ENCODE measurements at places on chromosomes 3 and 15.

GRCh38 chr3:123652342-123652984, 67.6 kb upstream of the HACD2 start:
- no peak for DNase-seq

GRCh38 chr3:114242947-114243346, 5.6 kb upstream of the ZNF80 start:
- DNase-seq = peak; percentile 38

GRCh38 chr3:89698208-89698830, 590.9 kb downstream of the EPHA3 start:
- DNase-seq = no peak

- no peak for DNase-seq
Observed at GRCh38 chr3:16311960-16312451, 47.0 kb downstream of the OXNAD1 start.

- no peak for DNase-seq
Observed at GRCh38 chr3:20353286-20353685, 167.3 kb upstream of the SGO1 start.

GRCh38 chr3:21893242-21893641, 142.2 kb upstream of the ZNF385D start:
- DNase-seq = no peak

DNA sequence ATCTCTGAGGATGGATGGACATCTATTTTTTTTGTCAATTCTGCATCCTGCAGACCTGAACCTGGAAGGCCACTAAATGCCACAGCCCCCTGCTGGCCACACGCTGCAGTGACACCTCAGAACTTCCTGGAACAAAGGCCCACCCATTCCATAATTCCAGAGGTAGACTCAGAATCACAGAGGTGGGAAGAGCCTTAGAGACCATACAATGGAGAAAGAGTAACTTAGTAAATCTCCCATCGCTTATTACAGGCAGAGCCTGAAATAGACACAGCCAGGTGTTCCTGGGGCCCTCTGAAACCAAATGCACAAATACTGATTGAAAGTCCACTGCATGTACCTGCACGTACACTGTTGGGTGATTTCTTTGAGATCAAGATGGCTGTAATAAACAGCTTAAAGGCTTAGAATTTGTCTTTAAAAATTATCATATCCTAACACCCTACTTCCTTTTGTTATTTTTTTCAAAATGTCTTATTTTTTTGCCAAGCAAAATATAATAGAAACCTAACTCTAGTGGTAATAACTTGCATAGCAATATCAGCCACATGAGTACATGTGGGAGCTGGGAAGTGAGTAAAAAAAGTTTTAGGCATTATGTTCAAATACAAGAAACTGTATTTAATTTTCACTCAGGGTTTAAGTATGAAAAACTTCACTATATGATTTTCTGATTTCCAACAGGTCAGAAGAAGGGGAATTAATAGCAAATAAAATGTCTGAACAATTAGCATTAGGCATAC, 62.7 kb downstream of the EOMES start:
- DNase-seq = no peak

- no peak for DNase-seq
Observed at GRCh38 chr3:102059145-102059943, 210.0 kb downstream of the NFKBIZ start.

GRCh38 chr3:122410639-122411038, 5.2 kb downstream of the WDR5B start:
- DNase-seq = no peak

DNA sequence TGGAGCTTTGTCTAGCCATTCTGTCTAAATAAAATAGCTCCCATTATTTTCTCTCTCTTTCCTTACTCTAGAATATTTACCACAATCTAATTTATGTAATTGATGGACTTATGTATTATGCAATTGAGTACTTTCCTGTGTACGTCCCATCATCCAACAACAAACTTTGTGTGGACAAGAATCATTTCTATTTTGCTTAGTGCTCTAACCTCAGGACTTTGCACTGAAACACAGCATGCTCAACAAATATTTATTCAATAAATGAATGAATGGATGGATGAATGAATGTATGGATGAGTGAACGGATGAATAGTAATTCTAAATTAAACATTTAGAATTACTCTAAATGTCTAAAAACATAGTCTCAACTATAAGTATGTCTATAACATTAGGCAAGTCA, 115.2 kb upstream of the RORA start:
- no peak for DNase-seq

DNA sequence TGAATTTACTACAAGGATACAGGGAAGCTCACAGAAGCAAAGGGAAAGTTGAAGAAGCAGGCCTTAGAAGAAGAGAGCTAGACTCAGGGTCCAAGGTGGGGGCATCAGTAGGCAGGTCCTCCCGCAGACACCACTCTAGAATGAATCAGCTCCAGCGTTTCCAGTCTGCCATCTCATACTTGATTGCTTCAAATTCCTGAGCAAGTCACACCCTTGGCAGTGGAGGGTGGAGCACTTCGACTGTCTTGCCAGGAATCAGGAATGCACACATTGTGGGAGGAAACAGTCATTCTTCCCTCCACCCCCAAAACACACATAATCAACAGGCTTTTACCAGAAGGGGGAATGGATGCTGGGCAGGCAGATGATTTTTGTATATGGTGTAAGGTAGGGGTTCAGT, 78.5 kb downstream of the CHCHD6 start:
- no peak for DNase-seq

DNA sequence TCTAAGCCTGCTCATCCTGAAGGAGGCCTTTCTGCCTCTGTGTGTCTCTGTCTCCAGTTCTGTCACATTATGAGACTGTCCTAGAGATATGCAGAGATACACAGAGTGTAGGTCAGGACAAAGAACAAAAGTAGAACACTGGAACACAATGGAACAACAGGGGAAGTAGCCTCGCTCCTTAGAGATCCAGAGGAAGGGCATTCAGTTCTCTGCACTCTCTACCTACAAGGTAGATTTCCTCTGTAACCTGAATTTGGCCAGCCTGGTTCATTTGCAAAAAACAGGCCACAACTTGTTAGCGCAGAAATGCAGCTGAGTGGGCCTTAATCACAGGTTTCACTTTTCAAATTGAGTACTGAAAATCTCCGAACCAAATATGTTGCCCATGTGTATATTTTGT, 19.4 kb downstream of the NEK10 start:
- no peak for DNase-seq

- no peak for DNase-seq
Observed at GRCh38 chr15:80500021-80500420, 95.8 kb downstream of the ARNT2 start.

DNA sequence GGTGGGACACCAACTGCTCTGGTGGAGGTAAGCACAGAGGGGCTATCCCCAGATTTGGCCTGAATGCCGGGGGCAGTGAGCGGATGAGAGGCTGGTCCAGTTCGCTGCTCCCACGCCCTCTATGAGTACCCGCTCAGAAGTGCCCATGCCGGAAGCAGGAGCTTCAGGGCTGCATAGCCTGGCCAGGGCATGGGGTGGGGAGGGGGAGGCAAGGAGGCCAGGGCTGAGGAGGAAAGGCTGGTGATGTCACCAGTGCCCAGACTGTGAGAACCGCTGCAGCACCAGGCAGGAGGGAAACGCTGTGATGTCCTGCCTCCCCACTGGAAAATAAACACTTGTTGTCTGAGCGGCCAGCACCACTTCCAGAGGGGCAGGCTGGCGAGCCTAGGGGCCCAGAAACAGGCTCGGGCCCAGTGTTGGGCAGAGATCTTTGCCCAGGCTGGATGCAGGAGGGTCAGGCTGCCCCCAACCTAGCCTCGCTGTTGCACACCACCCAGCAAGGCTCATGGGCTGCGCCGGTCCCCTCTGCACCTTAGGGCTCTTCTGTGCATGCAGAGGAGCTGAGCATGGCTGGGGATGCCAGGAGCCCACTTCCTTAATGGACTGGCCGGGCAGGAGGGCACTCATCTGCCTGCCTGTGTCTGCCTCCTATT, 10.9 kb upstream of the DLL4 start:
- DNase-seq = no peak

GRCh38 chr15:63019511-63020109, 22.9 kb upstream of the TPM1 start:
- DNase-seq = no peak

- no peak for DNase-seq
Observed at GRCh38 chr15:84979651-84980050, 2.0 kb upstream of the PDE8A start.

DNA sequence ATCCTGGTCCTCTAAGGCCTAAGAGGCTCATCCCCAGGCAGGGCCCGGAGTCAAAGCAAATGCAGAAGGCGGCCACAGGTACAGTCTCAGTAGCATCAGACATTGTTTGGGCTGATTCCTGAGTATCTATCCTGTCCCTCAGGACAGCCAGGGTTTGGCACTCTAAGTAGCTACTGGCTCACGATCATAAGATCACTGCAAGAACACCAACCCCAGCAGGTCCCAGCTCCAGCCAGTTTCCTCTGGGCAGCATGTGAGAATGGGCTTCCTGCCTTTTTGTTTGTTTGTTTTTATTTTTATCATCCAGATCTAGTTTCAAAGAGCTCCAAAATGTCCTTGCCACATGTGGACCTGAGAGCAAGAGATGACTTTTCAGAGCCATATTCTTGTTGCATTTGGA, 32.7 kb downstream of the LRRFIP2 start:
- no peak for DNase-seq

GRCh38 chr15:32909431-32909830, 191.6 kb downstream of the GREM1 start:
- DNase-seq = no peak

DNA sequence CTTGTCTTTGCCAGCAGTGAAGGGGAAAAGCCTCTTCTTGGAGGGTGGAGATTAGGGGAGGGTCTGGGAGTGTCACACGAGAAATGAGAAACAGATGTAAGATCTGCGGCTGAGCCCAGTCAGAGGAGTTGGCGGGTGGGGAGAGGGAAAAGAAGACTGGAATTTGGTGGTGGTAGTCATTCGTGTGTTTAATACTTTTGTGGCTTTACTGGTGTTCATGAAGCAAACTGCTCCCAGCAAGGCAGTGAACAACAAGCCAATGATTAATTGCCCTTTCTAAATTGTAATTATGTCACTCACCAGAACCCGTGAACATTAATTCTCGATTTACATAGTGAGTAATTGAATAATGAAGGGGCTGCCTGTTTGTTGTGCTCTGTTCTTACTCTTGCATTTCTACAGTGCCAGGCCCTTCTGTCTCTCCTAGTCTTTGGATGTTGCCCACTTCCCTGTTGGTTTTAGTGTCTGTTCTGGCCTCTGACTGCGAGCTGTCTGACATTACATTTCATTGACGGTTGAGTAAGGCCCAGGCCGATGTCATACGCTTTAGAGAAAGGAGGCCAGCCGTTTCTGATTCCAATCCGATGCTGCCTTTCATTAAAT, 78.0 kb downstream of the CHCHD6 start:
- no peak for DNase-seq

DNA sequence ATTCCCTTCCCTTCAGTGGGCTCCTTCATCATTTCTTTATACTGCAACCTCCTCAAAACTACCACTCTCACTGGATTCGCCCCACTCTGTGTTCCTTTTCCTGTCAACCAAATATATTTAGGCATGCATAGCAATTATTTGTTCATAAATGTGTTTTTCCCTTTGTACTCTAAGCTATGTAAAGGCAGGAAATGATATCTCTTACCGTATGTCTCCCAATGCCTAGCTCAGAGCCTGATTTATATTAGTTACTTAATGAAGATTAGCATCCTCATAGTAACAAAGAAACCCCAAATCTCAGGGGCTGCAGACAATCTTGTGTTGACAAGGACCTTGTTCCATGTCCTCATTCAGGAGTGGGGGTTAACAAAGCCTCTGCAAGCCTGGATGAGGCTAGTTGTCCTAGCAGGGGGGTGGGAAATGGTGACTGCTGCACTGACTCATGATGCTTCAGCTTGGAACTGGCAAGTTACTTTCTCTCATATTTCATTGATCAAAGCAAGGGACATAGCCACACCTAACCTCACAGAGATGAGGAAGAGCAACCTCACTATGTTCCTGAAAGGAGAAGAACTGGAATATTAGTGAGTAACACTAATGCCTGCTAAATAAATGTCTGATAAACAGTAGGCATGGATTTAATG, 15.2 kb downstream of the PHLDB2 start:
- DNase-seq = no peak

- no peak for DNase-seq
Observed at GRCh38 chr3:195666-196065, 897 bp upstream of the CHL1 start.

DNA sequence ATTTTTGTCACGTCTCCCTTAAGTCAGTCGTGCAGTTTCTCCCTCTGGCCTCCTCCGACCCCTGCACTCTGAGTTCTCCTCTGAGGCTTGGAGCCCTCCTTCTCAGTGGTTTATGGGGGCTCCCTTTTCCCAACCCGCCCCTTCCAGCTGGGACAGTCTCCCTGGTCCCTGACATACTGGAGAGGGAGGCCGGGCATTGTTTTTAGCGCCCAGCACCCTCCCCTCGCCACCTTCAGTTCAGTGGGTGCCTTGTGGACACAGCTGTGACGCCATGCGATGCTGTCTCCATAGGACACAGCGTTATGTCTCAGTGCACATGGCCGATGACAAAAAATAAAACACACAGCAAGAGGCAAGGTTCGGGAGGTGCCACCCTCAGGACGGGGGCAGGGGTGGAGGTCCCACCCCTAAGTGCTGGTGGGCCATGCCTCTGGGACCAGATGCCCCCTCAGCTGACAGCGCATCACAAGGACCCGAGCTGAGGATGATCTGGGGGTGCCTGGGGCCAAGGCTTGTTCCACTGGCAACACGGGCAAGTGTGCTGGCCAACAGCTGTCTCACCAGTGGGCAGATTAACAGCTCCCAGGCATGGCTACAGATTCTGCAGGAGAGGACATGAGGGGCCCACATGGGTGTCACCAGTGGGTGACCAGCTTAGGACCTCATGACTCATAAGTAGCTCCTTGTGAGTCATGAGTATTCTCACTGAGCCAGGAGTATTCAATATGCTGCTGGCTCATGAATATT, 81.6 kb downstream of the PLXNA1 start:
- no peak for DNase-seq

DNA sequence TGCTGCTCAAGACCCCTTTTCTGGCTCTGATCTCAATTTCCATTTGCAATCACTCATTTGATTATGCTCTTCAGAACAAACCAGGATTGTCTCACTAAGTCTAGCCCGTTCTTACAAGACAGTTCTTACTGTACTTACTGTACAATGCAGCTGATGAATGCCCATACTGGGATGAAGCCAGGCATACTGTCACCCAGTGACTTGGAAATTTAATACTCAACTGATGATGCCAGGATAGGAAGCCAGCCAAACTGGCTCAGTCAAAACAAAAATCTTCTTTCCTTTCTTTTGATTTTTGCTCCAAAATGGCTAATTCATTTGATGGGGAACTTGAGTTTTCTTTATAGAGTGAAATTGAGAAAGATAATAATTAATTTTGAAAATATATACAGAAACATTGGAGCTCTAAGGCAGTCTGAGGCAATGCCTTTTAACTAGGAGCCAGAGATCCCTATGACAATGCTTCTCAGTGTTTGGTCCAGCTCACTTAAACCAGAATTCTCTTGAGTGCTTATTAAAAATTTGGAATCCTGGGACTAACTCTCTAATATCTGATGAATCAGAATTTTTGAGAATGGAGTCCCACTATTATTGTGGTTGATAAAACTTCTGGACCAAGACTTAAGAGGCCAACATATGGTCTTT, 265.6 kb upstream of the THBS1 start:
- no peak for DNase-seq

GRCh38 chr3:14569474-14570000, 29.4 kb upstream of the GRIP2 start:
- DNase-seq = no peak

- no peak for DNase-seq
Observed at GRCh38 chr3:161171639-161172552, 49.2 kb upstream of the NMD3 start.

GRCh38 chr3:90025019-90025418, 917.6 kb downstream of the EPHA3 start:
- DNase-seq = no peak

All from activated naive CD4-positive, alpha-beta T cell treated with anti-CD3 and anti-CD28 coated beads, Interleukin-2, amount 50 U/mL, for 72 hours (primary cell).